ENCODE measurements at places on chromosomes 4 and X.
A peak's percentile ranks its signal among the peaks of the same experiment; 100 is the strongest.

DNA sequence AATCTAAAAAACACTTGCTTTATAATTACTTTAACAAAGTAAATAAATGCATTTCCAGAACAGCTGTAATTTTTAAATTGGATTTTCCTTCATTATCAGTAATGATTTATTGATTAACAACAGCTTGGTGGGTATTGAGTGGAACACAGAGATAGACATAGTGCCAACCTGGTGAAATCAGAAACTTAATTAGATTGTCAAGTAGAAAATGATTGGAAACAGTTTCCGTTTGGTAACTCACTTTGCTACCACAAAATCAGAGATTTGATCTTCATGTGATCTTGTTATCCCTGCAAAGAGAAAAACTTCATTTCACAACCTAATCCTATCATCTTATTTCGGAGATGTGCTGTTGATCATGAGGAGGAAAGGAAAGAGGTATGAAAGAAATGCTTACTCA lies 70.8 kb downstream of the CAPN6 start:
- DNase-seq: no peak

GRCh38 chrX:151227627-151228026 lies 51.2 kb downstream of the GPR50 start:
- DNase-seq: no peak

DNA sequence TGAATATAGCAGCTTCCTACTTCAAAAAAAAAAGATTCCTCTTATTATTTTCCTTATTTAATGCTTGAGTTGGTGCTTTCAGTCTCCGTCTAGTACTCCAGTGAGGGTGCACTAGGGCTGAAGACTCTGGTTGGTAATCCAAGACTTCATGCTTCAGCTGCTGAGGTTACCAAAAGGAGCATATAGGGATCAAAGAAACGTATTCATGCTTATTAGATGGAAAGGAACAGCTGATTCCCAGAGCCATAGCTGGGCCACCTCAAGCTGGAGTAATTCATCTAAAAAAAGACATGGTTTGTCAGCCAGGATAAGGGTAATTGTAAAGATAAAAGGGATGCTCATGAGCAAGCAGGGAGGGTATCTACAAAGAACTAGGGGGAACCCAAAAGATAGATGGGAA lies 131.7 kb upstream of the FAM47B start:
- no peak for DNase-seq

DNA sequence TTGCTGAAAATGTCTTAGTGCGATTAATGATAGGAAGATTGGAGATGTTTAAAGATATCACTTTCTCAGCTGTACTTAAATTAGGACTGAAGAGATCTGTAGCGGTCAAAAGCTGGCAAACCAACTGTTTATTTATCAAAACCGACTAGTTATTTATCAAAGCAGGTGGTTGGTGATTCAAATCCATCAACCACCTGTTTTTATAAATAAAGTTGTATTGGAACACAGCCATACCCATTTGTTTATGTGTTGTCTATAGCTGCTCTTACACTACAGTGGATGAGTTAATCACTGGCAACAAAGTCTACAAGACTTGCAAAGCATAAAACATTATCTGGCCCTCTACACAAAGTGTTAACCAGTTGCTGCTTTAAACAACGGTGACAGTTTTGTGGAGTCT lies 76.8 kb downstream of the IL15 start:
- no peak for DNase-seq

DNA sequence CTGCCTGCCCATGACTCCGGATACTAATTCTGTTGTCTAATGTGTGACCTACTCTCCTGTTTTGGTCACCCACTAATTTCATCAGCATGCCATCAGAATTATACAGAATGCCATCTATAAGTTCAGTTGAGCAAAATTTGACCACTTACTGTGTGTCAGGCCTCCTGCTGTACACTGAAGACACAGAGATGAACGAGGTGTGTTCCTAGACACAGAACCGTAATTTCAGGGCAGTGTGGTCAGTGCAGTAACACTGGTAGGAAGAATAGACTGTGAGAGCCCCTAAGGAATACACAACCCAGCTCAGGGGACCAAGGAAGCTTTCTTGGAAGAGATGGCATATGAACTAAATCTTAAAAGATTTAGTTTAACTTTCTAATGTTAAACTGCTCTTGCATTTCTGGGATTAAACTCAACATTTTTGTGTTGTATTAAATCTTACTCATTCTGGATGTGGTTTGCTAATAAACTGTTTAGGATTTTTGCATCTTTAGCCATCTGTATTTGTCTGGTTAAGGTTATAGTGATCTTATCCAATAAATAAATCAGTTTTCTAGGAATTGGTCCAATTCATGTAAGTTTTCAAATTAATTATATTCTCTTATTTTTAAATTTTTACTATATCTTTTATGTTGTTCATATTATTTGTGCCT lies 34.3 kb downstream of the KANTR start:
- no peak for DNase-seq

DNA sequence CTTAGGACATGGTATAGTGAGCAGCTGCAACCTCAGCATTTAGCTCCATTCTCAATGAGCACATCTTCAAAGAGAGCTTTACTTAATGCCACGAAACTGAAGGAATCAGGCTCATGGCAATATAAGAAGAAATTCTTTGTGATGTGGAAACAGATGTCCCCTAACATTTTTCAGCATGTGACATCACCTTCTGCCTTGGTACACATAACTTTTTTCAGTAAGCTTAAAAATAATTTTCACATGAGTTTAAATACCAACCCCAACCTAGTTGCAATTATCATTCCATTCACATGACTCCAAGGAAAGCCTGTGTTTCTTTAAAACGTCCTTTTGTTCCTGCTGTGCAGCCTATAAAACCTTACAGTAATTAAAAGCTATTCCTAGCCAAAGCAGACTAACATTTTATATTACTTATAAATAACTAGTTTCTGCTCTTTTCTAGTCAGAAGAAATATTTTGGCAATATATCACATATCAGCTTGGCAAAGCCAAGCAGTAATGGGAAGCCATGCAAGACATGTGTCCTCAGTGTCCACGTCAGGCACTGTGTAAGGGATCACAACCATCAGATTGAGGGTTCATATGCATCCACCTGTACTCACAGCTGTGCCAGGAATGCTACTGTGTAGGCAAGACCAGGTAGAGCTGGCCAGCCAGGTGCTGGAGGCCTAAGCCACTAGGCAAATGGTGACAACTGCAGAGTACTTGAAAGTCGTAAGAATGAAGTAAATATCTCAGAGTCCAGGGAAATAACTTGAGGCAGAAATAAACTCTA lies 466.6 kb downstream of the INPP4B start:
- DNase-seq: no peak

DNA sequence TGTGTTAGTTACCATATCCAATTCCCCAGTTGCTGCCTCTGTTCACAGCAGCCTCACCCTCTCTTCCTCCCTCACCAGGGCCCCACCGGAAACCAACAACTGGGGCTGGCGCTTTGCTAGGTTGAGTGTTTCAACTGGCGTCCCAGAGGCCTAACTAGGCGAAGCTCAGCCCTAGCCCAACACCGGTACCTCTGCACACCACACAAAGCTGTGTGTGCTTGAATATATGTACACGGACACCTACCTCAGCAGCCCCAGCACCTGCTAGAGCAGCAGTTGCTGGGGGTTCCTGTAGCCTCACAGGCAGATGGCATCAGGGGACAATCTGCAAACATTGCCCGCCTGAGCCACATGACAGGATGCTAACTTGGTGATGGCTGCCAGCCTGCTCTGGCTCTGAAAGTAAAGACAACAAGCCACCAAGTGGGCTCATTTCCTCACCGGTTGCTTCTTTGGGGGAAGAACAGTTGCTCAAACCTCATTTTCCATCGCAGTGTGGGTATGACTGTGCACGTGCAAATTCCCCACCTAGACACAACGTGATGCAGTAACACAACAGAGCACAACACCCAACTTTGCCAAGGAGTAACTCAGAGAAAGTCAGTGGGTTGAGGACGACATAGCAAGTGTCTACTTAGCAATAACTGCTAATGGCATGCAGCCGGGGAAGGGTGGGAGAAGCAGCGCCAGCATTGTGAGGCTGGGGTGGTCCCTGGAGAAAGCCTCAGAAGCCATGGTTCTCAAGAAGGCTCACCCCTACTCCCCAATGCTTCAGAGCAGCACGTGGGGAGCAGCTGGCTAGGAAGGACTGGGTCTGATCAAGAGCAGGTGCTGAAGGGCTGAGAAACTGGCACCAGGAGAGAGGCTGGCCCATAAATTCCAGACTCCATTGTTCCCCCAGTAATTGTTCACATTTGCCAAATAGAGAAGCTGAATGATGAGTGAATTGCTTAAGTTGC lies 139.5 kb downstream of the SH3KBP1 start:
- peak; percentile 20 for DNase-seq

- no peak for DNase-seq
These were observed 932.6 kb downstream of the C4orf33 start for GRCh38 chr4:130028552-130028951.

GRCh38 chrX:11540532-11541377 lies 125.0 kb downstream of the ARHGAP6 start:
- no peak for DNase-seq

- no peak for DNase-seq
These were observed 3.9 kb upstream of the SFRP2 start for GRCh38 chr4:153792618-153793247.

- DNase-seq: no peak
These were observed 28.0 kb upstream of the PLK4 start for GRCh38 chr4:127852661-127853060.

- no peak for DNase-seq
These were observed 1.3 kb downstream of the CASP3 start for GRCh38 chr4:184648054-184648312.

DNA sequence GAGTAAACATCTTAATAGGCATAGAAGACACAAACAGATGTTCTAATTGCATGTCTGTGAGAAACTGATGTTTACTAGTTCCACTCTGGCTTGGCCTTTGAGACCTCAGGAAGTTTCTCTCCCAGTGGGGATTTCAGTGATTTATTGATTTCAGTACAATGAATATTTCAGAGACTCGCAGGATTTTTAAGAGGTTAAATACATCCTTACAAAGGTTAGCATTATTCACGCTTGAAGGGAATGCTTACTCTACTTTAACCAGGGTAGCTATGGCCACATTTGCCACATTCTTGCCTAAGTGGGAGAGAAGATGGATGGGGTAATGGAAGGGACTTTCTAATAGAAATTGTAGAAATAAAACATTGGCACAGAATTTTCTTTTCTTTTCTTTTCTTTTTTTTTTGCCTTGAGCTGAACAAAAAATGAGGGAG lies 480.1 kb downstream of the SPRY1 start:
- no peak for DNase-seq

All from stimulated activated CD8-positive, alpha-beta memory T cell treated with anti-CD3 and anti-CD28 coated beads, Interleukin-4, amount 100 ng/mL, for 1 hour (primary cell).